NCI-H2029 (cell line): ENCODE measurements at places on chromosomes 2 and 18.
A peak's percentile ranks its signal among the peaks of the same experiment; 100 is the strongest.

DNA sequence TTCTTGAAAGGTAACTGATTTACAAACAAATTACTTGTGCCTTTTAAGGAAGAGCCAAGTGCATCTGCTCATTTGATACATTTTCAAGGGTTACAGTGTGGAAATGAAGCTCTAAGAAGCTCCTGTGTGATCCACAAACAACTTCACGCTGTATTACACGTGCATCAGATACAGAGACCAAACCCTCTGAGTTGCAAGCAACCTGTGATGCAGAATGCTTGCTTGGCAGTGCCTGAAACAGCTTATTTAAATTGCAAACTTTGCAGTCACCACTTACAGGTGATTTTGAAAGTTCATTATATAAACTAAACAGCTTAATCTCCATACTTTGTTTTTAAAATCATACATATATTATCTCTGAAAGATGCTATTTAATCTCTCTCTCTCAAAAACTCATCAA lies 50.1 kb downstream of the ZEB2 start:
- no peak for DNase-seq

DNA sequence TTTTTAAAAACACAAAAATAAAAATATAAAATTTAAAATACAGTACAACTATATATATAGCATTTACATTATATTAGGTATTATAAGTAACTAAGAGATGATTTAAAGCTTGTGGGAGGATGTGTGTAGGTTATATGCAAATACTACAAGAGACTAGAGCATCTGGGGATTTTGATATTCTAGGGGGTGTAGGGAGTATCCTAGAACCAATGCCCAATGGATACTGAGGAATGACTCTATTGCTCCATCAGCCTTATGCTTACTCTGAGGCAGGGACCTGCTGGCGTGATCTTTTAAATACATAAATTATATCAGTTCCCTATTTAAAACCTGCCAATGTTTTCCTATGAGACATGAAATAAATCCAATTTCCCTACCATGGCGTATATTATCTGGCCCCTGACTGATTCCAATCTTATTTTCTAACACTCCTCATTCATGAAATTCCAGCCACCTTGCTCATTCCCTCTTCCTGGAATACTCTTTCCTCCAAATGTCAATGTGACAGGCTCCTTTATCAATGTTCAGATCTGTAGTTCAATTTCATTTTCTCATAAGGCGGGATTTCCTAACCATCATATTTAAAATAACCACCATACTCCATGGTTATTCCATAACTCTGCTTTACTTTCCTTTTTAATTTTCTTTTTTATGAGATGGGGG lies 22.2 kb downstream of the SP3 start:
- no peak for DNase-seq

- no peak for DNase-seq
These were observed 398.6 kb upstream of the CDH7 start for GRCh38 chr18:65352186-65352585.

DNA sequence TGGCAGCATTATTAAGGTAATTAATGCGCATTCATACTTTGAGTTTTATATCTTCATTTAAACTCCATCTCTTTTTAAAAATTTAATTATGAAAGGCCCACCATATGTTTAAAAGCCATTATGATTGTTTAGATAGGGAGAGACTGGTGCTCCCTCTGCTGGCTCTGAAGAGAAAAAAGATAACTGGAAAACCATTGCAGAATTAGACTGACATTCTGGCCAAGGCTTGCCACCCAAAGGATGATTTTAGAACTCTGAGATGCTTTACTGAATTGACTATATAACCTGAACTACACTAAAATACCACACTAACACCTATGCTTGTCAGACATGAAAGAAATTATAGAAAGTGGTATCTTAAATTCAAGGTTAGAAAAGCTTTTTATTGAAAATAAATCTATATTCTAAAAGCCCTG lies 127.6 kb upstream of the SPOPL start:
- no peak for DNase-seq

DNA sequence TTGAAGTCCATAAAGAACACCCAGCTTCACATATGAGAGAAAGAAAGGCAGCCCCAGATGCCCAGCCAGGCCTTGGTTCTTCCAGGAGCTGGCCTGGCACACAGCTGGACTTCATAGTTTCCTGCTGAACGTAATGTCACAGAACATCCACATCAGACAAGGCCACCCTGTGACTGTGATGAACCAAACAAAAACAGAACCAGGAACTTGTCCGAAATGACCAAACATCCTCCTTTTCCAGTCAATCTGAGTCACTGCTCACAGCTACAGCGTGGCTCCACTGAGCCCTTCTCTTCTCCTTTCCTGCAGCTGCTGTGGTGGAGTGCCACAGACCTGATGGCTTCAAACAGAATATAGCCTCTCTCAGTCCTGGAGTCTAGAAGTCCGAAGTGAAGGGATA lies 45.4 kb upstream of the PAPOLG start:
- no peak for DNase-seq

DNA sequence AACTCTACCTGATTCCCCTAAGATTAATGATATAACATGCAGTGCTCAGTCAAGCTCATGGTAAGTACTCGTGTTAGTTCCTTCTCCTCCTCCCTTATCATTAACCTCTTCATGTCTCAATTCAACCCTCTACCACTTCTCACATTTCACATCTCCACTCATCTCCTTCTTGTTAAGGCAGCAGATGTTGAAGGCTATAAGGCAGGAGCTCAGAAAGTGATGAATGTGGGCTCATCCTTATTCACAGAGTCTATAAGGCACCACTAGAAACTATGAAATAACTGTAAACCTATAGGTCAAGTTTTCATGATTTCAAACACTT lies 56.0 kb downstream of the CLHC1 start:
- DNase-seq: no peak

DNA sequence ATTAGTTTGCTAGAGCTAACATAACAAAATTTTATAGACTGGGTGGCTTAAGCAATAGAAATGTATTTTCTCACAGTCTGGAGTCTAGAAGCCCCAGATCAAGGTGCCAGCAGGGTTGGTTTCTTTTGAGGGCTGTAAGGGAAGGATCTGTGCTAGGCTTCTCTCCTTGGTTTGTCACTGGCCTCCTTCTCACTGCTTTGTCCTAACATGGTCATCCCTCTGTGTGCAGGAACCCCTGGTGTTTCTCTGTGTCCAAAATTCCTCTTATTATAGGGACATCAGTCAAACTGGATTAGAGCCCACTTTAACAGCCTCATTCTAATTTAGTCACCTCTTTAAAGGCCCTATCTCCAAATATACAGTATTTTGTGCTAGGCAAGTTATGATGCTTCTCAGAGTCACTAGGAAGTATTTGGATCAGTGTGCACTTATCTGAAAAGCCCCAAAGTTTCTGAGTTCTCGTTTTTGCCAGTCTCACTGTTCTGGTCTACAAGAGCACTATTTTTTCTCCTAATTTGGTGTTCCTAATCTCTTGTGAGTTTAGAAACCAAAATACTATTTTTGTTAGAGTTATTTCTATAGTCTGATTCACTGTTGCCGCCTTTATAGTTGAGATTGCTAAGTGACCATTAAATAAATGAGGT lies 29.0 kb downstream of the ZC3H6 start:
- DNase-seq: no peak

GRCh38 chr2:127205218-127206125 lies 14.6 kb downstream of the CYP27C1 start:
- DNase-seq: no peak

DNA sequence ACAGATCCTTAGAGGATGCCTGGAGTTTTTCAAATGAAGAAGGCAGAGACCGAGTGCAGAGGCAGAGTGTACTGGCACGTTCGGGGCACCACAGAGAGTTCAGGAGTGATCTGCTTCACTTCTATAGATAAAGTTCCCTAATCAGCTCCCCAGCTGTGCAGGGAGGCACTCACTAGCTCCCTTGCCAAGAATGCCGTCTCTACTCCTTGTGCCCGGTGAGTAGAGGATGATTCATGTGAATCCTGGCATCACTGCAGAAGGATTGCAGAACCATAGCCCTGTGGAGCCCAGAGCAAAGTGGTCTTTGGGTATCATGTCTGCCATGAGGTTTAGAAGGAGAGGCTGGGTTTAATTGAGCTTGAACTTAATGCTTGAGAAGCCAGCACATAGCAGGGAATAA lies 510.1 kb upstream of the RAB6C start:
- DNase-seq: no peak

DNA sequence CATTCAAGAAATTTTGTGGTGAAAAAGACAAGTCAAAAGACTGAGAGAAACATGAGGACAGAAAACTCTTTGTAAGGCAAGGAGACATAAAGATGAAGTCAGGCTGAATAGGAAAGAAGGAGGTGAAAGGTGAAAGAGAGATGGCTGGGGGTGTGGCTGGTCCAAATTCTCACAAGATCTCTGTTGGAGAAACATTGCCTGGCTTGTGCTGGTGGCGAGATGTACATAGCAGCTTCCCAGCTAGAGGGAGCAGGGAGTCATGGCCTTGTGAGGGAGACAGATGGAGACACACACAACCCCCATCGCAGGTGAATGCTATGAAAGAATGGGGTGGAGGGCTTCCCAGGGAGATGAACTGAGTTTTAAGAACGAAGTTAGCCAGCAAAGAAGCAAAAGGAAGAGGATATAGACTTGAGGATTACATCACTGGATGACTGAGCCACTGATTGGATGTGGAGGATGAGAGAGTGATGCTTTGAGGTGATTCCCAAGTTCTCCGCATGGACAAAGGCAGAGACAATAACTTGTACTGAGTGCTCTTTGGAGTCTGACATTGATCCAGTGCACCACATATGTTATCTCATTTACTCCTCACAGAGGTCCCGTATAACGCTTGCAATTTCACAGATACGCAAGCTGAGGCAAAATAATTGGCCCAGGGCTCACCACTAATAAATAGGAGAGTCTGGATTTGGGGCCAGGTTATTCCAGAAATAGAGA lies 3.7 kb upstream of the EMX1 start:
- no peak for DNase-seq

- no peak for DNase-seq
These were observed 105.6 kb upstream of the STK17B start for GRCh38 chr2:196277002-196277401.

DNA sequence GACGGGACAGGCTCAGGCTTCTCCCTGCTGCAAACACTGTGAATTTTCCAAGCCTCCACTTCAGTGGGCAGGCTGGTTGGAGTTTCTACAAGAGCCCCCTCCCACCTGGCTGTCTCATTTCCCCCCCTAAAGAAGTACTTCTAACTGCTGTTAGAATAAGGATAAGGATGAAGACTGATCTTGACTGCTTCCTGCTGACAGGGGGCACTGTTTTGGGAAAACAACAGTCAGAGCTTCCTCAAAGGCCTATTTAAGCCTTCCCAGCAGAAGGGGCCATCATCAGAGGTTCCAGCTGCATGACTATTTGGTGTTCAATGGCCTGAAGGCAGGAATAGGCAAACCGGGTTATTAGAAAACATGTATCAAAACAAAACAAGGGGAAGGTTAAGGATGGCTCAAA lies 1162.8 kb downstream of the DSC3 start:
- DNase-seq: no peak

- DNase-seq: no peak
These were observed 44.1 kb downstream of the ATOH8 start for GRCh38 chr2:85797921-85798320.

- no peak for DNase-seq
These were observed 213.9 kb upstream of the GULP1 start for GRCh38 chr2:188077757-188078156.

- DNase-seq: peak; percentile 66
These were observed 145.1 kb upstream of the RMP24 start for GRCh38 chr18:35827275-35827902.

- DNase-seq: no peak
These were observed 97.7 kb downstream of the GYPC start for GRCh38 chr2:126753501-126754212.

- no peak for DNase-seq
These were observed 105.2 kb upstream of the DLX2 start for GRCh38 chr2:172207911-172208310.

GRCh38 chr18:73590950-73591349 lies 556.7 kb downstream of the FBXO15 start:
- DNase-seq: no peak

DNA sequence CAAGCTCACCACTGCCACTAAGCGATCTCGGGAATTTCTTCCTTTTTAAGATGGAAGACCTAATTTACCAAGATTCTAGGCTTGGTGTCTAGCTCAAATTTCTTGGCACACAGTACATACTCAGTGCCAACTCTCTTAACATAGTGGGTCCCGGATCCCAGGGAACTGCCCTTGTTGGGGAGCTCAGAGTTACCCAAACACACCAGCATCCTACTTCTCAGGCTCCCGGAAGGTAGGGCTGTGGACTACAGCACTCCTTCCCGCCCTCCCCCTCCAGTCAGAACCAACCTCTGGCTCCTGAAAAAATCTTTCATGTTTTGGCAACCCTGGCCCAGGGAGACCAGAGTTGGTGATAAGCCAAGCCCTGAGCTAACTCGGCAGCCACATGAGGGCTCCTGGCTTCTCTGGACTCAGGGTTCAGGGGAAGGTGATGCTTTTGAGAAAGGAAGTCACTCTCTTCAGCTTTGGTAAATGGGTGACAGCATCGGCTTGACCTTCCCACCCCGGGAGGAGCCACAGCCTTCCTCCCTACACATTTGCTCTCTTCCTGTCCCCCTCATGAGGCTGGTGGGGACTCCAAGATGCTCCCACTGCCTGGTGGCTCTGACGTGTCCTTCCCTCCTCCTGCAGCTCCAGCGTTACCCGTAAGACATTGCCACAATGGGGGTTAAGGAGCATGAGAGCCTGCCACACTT lies 8.8 kb downstream of the ODC1 start:
- no peak for DNase-seq

DNA sequence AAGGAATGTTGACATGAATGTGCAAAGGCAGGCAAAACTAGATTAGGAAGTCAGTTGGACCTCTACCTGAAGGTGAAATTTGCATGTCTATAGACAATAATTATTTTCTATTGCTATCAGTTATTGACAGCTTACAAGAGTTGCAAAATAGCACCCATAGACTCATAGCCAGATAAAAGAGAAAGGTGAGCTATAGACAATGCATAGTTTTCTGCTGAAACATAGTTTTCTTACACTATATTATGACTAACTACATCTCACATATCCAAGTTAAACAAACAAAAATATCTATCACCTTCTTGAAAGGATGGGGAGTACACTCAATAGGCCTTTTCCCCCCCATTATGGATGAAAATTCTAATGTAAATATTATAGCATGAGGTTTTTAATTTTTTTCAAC lies 305.0 kb downstream of the PTH2R start:
- DNase-seq: no peak
